ENCODE measurements at places on chromosomes 4 and X.

GRCh38 chr4:127162741-127163140 is 470.0 kb upstream of the INTU start:
- DNase-seq, result no peak

GRCh38 chr4:2249526-2250356 is 7.8 kb upstream of the HAUS3 start:
- DNase-seq, result no peak

DNA sequence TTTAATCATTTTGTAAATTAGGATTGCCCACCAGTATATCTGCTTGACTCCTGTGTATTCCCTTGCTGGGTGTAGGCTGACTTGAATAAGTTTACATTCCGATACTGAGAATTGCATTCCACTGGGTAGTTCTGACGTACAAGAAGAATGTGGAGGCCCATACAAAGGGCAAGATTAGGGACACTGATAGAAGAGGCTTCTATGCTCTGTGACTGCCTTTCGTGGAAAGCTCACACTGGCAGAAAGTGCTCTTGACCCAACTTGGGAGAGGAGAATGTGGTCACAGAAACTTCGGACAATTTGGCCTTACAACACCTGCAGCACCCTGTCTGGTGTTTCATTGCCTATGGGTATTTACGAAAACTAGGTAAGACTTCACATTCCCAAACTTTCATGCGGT is 126.3 kb downstream of the RAPGEF2 start:
- DNase-seq, result no peak

DNA sequence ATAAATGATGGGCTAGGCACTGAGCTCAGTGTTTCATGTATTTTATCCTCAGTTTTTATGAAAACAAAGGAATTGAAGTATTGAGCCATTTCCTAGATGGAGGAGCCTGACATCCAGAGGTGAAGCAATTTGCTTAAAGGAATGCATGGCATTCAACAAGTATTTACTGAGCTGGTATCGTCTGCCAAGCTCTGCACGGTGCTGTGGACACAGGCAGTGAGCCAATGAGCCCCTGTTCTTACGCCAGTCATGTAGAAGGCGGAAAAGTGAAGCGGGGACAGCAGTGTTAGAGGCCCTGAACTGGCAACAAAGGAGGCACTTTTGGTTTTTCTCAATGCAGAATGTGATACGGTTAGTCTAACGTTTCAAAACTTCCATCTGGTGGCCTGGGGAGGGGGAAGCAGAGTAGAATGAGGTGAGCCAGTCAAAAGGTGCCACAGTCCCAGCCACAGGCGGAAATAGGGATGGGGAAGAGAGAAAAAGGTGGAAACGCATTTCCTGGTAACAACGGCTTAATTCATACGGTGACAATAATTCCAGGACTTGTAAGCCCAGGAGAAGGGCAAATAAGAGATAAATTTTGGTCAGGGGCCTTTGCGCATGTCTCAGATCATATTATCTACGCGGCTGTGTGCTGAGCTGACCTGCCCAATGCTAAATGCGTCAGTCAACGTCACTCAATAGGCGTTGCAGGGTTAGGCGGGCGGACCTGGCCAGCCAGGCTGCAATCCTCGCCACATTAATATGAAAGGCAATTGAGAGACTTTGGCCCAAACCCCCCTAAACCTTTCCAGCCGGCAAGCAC is 133.9 kb downstream of the AFAP1 start:
- no peak for DNase-seq

DNA sequence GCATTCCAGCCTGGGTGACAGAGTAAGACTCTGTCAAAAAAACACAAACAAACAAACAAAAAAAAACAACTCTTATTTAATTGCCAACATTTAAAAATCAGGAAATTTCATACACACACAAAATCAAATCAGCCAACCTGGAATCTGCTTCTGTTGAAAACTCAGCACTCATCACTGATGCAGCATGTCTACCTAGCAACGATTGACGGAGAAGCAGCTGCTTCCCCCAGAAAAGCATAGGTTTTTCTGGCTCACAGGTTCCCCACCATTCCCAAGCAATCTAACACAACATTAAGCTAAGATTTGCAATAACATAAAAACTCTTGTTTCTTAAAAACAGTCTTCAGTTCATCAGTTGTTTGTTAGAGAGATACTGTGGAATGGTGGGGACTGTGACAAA is 143.6 kb downstream of the DHX15 start:
- no peak for DNase-seq

- DNase-seq, result no peak
Observed at GRCh38 chrX:117969328-117969727, 147.3 kb downstream of the KLHL13 start.

GRCh38 chr4:26372525-26373172 is 51.8 kb downstream of the RBPJ start:
- DNase-seq, result peak; percentile 39

GRCh38 chrX:40150503-40150902 is 52.7 kb upstream of the BCOR start:
- DNase-seq, result peak; percentile 27

DNA sequence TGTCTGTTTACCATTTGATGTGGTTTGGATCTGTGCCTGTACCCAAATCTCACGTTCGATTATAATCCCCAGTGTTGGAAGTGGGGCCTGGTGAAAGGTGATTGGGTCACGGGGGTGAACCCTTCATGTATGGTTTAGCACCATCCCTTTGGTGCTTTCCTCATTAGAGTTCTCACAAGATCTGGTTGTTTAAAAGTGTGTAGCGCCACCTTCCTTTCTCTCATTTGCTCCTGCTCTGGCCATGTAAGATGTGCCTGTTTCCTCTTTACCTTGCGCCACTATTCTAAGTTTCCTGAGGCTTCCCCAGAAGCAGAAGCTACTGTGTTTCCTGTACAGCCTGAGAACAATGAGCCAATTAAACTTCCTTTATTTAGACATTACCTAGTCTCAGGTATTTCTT is 610.7 kb upstream of the ADGRL3 start:
- DNase-seq, result no peak

GRCh38 chrX:1591863-1592469 is 562 bp downstream of the AKAP17A start:
- no peak for DNase-seq

- DNase-seq, result no peak
Observed at GRCh38 chr4:1469607-1470392, 63.6 kb upstream of the NKX1-1 start.

DNA sequence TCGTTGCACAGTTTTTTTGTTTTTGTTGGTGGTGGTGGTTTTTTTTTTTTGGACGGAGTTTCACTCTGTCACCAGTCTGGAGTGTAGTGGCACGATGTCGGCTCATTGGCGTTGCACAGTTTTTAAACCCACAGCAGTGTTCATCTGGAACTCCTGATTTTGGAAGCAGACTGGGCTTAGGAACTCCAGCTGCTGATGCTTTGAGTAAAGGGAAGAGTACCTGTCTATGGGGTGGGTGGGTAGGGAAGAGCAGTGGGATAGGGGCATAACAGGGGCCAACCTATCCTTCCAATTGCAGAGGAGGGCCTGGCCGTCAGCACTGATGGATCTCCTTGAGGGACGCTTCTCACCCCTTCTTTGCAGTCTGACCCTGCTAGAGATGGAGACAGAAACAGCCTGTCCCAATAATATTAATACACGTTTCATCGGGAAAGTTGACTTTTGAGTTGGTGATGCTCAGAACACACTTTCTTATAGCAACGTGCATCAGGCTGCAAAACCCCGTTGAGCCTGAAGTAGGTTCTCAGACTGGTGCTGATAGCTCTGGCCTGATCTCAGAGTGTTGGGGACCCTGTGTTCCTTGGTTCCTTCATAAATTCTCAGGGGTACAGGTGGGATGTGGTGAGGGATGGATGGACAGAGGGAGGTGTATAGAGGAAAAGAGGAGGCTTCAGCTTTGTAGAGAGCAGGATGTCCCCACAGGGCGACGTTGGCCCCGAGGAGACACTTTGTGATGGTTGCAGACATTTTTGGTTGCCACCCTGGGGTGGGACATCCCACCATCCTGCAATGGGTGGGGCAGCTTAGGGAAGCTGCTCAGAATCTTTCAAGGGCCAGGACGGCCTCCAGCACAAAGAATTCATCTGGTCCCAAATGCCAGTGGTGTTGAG is 2.3 kb downstream of the CD99 start:
- DNase-seq, result no peak
